ENCODE measurements at places on chromosomes 3 and 15. TPM values are rescaled to one million over a fixed set of nuclear protein-coding genes. Genes with fewer than 3 reads are reported as not detected.

GRCh38 chr3:18988614-18989229, 159.6 kb upstream of the KCNH8 start:
- DNase-seq, result no peak

CA12 gene
- total RNA-seq, result 27.2 TPM

FBXW12 gene
- total RNA-seq, result 7.1 TPM

NGRN gene
- 24.6 TPM for total RNA-seq

CHL1 gene
- total RNA-seq, result 3.1 TPM

DNA sequence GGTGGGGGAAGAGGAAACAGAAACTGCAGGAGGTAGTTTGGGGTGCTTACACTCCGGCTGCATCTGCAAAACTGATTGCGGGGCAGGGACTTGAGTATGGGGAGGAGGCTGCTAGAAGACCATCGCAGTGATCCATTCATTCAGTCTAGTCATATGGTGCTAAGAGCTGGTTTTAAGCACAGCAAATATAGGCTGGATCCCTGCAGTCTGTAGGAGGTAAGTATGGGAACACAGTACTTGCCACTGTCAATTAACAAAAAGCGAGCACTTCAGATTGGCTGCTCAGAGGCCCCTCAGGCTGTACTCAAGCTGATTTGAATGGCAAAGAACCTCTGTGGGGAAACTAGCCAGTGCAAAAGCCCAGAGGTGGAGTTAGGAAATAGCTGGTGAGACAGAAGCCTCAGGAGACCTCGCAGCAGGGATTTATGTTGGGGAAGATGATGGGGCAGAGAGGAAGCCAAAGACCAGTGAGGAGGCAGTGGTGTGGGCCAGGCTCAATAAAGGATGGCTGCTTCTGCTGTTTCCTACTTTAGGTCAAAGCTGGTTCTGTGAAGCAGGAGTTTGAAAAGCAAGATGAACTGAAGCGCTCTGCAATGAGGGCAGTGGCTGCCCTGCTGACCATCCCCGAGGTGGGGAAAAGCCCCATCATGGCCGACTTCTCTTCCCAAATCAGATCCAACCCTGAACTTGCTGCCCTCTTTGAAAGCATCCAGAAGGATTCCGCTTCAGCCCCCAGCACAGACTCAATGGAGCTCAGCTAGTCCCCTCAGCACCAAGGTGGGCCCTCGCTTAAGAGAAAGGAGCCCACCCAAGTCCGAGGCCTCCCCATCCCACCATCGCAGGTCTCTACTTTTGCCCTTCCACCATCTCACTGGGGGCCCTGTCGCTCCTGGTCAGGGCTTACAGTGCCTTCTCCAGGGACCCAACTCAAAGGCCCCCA, 7.9 kb downstream of the RPL32 start:
- DNase-seq, result no peak

DNA sequence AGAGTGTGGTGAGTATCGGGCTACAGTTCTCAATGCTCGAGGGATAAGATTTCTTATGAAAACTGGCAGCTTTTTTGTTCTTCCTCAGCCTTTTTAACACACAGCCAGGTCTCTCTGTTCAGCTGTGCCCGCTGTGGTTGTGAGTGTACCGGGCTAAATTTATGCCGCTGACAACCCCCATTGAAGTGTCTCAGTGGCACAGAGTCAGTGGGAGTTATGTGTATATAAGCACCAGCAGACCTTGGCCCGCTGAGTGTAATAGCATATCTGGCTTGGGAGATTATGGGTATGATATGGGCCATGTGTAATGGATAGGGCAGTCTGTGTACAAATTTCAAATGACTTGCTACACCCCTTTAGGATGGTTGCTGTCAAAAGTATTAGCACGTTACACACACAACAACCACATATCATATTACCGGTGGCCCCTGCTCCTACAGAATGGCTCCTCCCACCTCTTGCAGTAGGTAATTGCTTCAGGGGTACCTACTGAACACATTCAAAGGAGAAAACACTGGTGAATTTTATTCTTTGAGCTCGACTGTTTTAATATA, 26.9 kb upstream of the NR2F2 start:
- DNase-seq, result no peak

- DNase-seq, result no peak
These were observed 268.8 kb downstream of the ZBTB20 start for GRCh38 chr3:114878114-114878839.

- no peak for DNase-seq
These were observed 413.6 kb downstream of the ROBO1 start for GRCh38 chr3:79354179-79354688.

DNA sequence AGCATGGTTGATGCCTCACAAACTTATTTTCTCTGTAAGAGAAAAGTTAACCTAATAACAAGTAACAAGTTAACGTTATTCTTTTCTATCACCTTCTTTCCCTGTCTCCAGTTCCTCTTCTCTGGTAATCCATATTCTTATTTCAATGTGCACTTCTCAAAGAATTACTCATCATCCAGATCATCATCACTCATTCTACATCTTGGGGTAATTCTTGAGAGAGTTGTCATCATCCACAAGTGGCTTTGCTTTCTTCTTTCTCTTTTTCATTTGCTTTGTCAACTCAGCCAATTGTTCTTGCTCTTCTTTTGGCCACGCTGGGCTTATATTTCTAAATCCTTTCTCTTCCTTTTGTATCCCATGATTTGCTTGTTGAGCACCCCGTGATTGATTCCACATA, 20.8 kb upstream of the RNF111 start:
- no peak for DNase-seq

GRCh38 chr3:184583578-184584451, 22.2 kb downstream of the EPHB3 start:
- DNase-seq, result peak; percentile 54

GRCh38 chr3:98325055-98325454, 28.6 kb upstream of the OR5K4 start:
- DNase-seq, result peak; percentile 53

RUBCN gene
- 13.2 TPM for total RNA-seq

PIF1 gene
- total RNA-seq, result not detected

LMAN1L gene
- total RNA-seq, result not detected

DNA sequence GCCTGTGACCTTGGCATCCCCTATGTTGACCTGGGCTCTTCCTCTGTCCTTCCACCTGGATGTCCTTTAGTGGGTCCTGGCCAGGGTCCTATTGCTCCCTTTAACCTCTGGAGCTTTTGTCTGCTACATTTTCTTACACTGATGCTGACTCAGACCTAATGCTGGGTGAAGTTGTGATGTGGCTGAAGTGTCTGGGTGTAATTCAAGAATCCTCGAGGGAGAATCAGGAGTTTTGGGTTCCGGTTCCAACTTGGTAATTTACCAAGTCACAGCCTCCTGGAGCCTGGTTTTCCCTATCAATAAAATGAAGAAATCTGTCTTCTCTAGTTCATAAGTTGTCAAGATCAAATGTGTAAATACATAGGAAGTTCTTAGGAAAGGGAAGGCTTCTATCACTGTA, 25.6 kb downstream of the CEP19 start:
- no peak for DNase-seq

DNA sequence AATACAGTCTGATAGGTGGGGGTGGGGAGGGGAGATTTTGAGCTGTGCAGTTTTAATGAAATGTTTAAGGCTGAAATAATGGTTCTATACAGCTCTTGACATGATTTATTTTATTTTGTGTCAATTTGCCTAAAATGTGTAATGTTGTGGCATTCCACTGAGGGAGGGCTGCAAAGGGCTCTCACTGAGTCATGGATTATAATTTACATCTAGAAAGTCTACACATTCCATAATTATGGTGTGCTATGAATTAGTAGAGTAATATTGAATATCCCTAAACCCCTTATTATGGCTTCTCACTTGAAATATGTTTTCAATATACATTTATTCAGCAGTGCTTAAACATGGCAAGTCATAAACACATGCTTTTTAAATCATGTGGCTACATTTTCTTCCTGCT, 103.9 kb downstream of the RARB start:
- DNase-seq, result no peak

DNA sequence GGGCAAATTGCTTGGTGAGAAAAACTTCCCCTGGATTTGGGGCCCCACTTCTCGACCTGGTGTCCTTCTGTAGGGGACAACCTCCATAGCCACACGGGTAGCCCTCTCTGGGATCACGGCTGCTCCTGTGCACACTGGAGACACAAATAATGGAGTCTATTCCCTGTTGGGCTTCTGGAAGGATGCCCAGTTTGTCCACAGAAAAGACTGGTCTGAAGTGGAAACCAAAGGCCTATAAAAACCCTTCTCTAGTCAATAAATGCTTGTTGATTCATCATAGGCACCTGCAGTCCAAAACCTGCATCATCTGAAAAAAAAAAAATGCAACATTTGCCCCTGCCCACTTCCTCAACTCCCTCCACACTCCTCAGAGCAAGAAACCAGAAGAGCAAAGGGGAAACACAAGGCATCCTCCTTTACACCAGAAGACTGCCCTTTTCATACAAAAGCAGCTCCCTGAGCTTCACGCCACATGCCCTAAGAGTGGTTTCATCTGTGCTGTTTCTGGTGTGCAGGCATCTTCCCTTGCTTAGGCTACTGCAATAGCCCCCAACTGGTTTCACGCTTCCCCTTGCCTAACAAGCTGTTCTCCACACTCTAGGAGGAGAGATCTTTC, 36.3 kb downstream of the SRGAP3 start:
- no peak for DNase-seq

AADAC gene
- total RNA-seq, result 6.2 TPM

MAP6D1 gene
- total RNA-seq, result 2.5 TPM

DNA sequence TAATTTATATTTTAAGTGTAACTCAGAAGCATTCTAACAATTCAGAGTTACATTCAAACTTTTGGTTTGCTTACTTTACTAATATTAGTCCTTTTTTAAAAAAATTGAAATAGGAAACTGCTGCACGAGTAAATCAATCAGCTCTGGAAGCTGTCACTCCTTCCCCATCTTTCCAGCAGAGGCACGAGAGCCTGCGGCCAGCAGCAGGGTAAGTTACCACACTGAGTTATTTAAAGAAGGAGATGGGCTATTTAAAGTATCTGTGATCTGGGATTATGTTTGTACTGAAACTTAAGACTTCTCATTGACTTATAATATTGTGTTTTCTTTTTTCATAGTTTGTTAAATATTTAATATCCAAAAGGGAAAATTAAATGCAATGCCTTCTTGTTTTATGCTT, 29.3 kb downstream of the APPL1 start:
- DNase-seq, result no peak

DAZL gene
- total RNA-seq, result not detected

GRCh38 chr15:78055919-78056713, 21.4 kb downstream of the TBC1D2B start:
- DNase-seq, result no peak

DNA sequence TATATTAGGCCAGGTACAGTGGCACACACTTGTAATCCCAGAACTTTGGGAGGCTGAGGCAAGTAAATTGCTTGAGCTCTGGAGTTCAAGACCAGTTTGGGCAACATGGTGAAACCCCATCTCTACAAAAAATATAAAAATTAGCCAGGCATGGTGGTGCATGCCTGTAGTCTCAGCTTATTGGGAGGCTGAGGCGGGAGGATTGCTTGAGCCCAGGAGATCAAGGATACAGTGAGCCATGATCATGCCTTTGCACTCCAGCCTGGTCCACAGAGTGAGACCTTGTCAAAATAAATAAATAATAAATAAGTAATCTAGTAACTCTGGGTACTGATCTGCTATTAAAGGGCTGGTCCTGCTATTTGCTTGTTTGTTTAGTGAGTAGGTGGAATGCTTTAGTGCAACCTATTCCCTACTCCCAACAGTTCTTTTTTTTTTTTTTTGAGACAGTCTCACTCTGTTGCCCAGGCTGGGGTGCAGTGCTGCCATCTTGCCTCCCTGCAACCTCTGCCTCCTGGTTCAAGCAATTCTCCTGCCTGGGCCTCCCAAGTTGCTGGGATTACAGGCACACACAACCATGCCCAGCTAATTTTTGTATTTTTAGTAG, 9.1 kb upstream of the INO80 start:
- DNase-seq, result no peak

DNA sequence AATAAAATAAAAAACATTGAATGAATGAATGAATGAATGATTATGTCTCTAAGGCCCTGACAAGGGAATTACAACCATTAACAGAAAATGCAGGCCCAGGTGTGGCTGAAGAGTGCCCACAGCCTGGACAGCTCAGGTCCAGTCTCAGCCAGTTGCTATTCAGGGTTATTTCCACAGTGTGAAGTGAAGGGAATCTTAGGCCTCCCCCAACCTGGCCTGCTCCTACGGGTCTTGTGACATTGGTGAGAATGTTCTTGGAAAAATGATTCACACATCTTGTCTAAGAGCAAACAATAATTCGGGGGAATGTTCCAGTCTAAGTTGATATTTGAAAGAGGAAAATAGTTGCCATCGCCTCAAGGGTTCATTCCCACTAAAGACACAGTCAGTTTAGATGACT, 37.0 kb downstream of the MINDY4B start:
- DNase-seq, result no peak

GRCh38 chr3:41234823-41235721, 35.8 kb downstream of the CTNNB1 start:
- no peak for DNase-seq

Measured in pancreas (tissue), 10 donors.